ENCODE measurements at places on chromosomes 2 and 18.

- no peak for DNase-seq
Observed at GRCh38 chr2:233267516-233268245, 16.2 kb downstream of the ATG16L1 start.

- DNase-seq, result no peak
Observed at GRCh38 chr2:119826370-119826961, 66.7 kb downstream of the PTPN4 start.

DNA sequence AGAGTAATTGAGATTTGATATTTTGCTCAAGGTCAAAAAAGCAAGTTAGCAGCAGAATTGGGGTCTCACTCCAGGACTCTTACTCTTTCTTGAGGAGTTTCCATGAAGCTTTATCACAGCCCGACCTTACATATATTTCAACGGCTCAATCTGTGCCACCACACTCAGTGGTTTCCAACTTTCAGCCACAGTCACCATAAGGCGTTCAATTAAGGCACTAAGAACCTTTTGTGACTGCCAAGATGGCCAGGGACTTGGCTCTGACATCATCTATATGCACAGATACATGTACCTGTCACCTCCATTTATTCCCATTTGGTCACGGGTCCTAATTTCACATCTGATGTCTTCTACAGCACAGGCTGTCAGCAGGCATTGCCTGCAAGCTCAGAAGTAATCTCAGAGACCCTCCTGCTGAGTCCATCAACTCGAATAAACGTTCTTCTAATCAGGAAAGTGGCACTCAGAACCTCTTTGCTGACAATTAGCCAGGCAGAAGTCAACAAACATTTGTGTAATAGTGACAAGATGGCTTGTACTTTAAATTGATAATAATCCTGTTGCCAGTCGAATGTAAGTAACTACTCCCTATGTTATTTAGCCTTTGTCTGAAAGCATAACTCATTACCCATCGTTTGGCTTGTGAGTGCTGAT, 16.1 kb downstream of the DYTN start:
- DNase-seq, result no peak

GRCh38 chr18:4241090-4241617, 214.0 kb downstream of the DLGAP1 start:
- no peak for DNase-seq

GRCh38 chr2:232901736-232902578, 31.9 kb downstream of the SNORC start:
- DNase-seq, result no peak

Data from pancreas (tissue), 10 donors.